M059J (cell line): ENCODE measurements at places on chromosomes 5 and 9.

GRCh38 chr5:7781899-7782298 is 69.0 kb downstream of the CFAP90 start:
- no peak for DNase-seq

DNA sequence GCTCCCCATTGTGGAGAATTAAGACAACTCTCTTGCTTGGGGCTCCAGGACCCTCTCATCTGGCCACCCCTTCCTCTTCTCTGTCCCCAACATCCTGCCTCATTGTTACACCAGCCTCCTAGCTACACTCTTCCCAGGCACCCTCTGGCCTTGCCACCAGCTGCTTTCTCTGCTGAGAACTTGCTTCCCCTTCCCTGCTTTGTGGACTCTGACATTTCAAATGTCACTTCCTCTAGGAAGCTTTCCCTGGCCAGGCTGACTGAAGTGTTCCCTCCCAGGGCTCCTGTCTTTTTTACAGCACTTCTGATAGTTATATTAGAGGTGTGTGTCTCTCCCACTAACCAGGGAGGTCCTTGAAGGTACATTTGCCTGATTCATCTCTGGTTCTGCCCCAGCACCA is 194.0 kb upstream of the KLF4 start:
- DNase-seq = no peak

- no peak for DNase-seq
Measured at GRCh38 chr9:70298245-70298771, 39.5 kb downstream of the SMC5 start.

DNA sequence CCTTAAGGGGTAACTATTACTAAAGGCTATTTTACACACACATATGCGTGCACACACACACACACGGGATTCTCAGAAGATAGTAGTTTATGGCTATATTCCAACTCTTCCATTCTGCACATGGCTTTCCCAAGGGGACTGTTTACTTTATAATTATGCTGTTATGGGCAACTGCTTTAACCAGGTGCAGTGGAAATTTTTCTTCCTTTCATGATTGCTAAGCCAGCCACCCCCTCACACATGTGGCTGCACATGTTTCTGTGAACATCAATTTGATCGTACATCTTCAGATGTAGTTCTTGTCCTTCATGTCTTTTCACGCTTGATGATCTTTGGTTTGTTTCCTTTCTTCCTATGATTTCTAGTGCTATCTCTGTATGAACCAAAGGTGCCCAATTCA is 37.0 kb downstream of the MRPS30 start:
- DNase-seq = no peak

DNA sequence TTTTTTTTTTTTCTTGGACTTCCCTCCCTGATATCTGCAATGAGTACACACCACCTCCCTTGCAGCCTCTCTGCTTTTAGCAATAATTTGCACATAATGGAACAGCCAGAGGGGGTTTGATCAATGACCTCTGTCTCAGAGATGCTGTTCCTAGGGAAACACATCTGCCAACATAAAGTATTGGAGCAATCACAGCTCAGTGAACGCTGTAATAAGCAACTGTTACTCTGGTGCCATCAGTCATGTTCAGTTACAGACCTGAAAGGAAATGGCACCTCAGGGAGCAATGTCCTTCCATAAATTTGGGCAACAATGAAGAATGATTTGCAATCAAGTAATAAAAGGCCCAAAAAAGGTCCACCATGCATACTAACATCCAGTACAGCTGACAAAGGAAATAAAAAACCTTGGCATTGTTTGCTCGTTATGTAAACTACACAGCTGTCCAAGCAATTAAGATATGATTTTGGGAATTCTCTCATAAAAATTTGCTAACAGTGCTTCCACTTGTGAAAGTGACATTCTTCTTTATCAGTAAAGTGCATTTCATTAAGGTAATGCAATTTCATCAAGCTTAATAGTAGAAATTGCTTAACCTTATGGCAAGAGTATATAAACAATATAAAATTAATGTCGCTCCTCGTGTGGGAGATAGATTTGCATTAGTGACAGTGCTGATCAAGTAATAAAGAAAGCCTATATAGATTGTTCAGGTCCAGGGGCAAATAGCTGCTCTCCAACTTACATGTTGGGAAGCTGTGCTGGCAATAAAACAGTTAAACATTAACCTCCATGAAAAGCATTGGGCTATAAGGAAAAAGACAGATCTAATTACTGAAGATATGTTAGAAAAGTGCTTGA is 167.8 kb downstream of the RASEF start:
- DNase-seq = no peak

GRCh38 chr5:171680485-171680884 is 105.1 kb upstream of the SMIM23 start:
- DNase-seq = no peak

DNA sequence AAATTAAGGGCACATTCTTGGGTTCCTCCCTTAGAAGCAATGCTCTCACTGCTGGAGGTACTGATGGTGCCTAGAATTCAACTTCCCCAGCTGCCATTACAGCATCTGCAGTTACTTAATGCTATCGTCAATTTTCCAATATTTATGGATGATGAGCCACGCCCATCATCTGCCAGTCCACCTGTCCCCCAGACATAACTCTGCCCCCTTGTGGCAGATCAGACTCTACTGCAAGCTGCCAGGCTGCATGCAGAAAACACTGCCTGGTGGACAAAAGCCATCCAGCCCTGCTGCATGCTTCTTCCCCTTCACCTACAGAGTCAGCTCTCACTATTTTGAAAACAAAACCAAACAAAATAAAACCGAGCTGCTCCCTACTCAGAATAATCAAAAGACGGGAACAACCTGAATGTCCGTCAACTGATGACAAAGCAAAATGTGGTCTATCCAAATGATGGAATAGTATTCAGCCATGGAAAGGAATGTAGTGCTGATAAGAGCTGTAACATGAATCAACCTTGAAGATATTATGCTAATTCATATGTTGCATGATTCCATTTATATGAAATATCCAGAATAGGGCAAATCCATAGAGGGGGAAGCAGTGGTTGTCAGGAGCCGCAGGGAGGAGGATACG is 66.4 kb downstream of the RETREG1 start:
- DNase-seq = peak; percentile 64

DNA sequence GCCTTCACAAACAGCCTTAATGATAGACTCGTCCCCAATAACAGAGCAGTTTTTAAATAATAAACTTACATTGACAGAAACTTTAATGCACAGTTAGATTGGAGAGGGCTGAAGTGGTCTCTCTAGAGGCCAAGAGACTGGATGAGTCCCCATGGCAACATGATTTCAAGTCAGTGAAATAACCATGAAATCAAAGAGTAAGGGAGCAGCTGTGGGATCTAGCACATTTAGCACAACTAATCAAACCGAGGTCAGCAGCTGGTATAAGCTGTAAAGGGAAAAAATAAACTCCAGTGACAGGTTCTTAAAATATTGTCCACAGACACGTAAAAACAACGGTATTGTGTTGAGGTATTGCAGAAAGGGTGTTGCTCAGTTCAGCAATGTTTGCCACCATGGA is 916.6 kb downstream of the DNAH5 start:
- DNase-seq = no peak

DNA sequence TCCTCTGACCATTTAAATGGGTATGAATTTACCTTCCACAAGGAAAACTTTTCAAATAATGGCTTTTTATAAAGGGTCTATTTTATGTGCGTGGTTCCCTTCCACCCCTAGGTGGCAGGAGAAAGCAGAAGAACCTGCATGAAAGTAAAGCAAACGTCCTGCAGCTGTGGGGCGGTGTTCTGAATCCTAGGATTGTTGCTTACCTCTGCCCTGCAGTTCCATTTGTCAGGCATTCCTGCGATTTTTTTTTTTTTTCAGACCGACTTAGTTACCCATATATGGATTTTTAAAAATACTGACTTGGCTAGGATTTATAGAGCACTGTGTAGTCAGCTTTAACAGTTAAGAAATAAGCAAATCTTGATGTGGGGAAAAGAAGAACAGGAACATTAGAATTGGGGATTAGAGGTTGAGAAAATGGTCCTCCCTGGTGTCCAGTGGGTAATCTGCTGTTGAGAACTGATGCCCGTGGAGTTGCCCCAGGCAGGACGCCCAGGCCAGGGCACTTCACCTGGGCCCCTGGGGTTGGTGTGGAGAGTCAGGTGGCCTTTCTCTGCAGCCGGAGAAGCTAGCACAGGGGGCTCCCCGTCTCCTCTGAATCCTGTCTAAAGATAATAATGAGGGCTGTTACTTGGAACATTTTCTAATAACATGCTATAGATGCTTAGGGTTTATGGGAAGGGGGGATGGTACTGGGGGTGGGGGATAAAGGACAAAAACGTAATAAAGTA is 30.4 kb upstream of the LTC4S start:
- DNase-seq = peak; percentile 84

GRCh38 chr9:136399176-136400037 is 563 bp downstream of the SNAPC4 start:
- peak; percentile 20 for DNase-seq

- no peak for DNase-seq
Measured at GRCh38 chr5:115818821-115819220, 2.4 kb upstream of the CDO1 start.

DNA sequence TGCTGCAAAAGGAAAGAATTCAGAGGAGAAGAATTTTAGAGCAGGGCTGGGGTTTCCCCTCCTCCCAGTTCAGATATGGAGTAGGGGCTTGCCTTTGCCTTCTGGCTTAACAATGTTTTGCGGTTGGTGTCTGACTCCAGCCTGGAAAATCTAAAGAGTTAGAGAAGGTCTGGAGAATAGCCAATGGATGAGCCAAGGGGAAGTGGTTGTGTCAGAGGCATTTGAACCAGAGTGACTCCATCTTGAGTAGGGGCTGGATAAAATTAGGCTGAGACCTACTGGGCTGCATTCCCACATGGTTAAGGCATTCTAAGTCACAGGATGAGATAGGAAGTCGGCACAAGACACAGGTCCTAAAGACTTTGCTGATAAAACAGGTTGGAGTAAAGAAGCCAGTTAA is 133.7 kb downstream of the DIRAS2 start:
- peak; percentile 2 for DNase-seq
